ENCODE measurements at places on chromosomes 6 and 20.
A peak's percentile ranks its signal among the peaks of the same experiment; 100 is the strongest.

GRCh38 chr6:31680226-31681134 is at the start of gene LY6G5C:
LY6G5C (minus strand) TSS chr6:31681067; CDS start chr6:31680373, 694 bp downstream.
- peak; percentile 61 for DNase-seq

DNA sequence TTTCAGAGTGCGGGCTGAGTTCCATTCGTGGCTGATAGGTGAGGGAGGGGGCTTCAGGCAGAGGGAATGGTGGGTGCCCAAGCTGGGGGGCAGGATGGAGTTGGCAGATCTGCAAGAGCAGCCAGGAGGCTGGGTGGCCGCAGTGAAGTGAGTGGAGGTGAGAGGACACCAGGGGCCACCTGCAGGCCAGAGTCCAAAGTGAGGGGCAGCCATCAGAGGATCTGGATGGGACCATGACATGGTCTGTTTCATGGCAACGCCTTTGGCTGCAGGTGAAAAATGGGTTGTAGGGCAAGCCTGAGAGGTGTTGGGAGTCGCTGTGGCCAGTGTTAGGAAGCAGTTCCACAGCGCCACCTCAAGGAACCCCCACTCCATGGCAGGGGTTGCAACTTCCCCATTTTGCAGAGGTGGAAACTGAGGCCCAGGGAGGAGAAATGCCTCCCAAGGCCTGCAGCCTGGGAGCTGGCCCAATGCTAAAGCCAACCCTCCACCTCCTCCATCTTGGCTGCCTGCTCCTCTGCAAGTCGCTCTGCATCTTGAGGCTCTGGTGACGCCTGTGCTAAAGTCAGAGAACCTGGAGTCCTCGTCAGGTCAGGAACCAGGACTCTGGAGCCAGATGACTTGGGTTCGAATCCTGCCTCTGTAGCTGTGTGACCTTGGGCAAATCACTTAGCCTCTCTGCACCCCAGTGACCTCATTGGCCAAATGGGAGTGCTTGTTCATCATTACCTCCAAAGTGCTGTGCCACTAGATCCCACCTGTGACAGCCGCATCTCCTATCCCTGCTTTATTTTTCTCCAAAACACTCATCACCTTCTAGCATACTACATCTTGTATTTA is 153.8 kb downstream of the CEBPB start:
- DNase-seq: no peak

- DNase-seq: no peak
Observed at GRCh38 chr20:2151858-2152281, 50.2 kb downstream of the STK35 start.

GRCh38 chr6:65646544-65646943 is 60.5 kb downstream of the EYS start:
- no peak for DNase-seq

DNA sequence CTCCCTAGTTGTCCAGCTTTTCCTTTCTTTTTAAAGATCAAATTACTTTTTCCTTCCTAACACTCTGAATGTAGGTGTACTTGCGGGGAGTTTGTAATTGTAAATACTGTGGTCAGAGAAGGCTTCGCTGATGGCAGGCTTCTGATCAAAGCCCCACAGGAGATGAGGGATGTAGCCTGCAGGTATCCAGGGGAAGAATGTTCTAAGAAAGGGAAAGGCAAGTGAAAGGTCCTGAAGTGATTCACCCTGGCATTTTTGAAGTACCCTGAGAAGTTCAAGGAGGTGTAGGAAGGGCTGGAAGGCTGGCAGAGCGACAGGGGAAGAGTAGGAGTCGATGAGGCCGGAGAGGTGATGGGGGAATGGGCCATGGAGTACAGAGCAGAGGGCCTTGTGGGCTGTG is 38.2 kb upstream of the CCN6 start:
- DNase-seq: no peak

GRCh38 chr6:56766806-56767178 is 124.1 kb upstream of the DST start:
- no peak for DNase-seq

All from activated naive CD8-positive, alpha-beta T cell treated with anti-CD3 and anti-CD28 coated beads for 36 hours (primary cell).